ENCODE measurements at places on chromosomes 16 and 17.
A peak's percentile ranks its signal among the peaks of the same experiment; 100 is the strongest.

GRCh38 chr16:25279491-25279890, 21.8 kb upstream of the ZKSCAN2 start:
- no peak for DNase-seq

GRCh38 chr17:3708366-3708765, 12.4 kb upstream of the P2RX5 start:
- DNase-seq = no peak

DNA sequence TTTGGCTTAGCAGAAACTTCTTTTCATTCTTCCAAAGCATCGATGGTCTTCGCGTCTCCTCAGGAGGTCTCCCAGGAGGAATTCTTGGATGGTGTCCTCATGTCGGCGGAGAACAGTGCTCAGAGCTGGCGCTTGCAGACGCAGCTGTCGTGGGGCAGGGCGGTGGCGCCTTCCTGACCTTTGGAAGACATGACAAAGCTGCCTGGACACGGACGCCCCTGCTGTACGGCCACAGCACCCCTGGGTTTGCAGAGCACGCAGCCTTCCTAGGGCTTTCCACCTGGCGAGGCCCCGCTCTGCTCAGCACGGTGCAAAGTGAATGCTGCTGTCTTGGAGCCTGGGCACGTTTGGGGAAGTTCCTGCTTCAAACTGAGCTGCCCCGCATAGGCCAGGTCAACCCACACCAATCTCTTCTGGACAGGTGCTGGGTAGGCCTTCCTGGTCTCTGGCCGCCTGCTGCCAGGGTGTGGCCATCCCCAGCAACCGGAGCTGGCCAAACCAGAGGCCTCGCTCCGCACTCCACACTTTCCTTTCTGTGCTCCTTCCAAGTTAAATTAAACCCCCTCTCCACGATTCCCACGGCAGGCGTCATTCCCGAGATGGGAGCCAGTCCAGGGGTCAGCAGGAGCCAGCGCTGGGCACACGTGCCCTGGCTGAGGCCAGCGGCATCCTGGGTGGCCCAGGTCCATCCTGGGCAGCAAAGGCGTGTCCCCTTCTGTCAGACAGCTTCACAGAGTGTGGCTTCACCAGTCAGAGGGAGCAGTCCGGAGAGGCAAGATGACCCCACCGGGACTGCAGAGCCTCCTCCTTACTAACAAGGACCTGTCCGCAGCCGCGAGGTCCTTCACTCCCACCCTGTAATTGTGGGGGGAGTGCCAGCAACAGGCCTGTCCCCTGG, 15.0 kb upstream of the KREMEN2 start:
- DNase-seq = no peak

GRCh38 chr17:37650419-37651003, 7.3 kb upstream of the DDX52 start:
- no peak for DNase-seq

DNA sequence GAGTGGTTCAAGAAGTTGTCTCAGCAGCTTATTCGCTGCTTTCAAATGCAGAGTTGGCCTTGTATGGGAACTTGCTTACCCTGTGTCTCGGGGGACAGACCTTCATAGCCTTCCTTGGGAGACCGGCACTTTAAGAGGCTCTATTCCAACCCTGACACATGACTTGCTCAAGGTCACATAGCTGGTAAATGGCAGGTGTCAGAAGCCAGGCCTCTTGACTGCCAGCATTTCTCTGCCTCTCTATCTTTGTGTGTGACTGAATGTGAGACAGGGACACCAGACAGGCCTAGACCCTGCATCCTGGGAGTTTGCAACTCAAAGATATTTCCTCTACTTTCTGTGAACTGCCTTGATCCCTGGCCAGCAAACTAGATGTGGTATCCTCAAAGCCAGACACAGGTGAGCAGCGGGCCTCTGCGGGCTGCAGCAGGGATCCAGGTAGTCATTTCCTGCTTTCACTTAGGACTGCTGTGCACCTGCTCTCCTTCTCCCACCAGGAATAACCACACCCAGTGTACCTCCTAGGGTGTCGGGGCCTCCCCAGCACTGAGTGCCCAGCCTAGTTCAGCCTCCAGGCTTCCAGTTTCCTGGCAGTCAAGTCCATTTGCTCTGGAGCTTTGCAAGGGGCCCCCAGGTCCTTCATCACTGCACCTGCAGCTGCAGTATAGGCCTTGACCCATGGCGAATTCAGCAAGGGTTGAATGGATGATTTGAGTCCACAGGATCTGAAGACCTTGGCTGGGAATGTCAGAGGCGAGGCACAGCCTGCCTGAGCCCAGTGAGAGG, 116.6 kb upstream of the TNRC6C start:
- DNase-seq = no peak

GRCh38 chr17:7573324-7574080, 5.9 kb upstream of the CD68 start:
- DNase-seq = peak; percentile 78

GRCh38 chr17:41444640-41445039, 3.9 kb upstream of the KRT38 start:
- DNase-seq = no peak

DNA sequence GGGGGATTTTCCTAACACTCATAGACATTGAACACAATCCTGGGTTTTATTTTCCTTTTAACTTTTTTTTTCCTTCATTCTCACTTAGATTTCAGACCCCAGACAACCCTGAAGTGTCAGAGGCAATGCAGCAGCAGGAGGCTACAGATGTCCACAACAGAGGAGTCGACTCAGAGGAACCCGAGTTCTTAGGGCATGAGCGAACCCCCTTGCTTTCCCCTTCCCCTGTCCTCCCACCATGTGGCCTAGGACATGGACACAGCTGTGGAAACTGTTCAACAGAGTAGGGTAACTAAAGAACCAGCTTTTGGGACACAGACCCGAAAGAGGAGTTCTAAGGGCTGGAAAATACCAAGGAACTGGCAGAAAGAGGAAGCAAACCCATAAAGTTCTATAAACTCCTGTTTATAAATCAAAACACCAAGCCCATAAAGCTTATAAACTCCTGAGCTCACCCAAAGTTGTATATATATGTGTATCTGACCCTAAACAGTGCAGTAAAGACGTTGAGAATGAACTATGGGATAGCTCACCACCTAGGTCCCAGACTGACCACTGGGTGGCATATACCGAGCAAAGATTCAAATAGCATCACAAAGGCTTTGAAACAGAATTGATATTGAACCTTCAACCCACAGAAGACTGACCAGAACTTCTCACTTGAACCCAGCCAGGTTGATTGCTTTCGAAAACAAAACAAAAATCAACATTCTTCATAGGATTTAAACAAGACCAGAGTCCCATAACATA, 33.9 kb downstream of the CMTM4 start:
- peak; percentile 3 for DNase-seq

- no peak for DNase-seq
These were observed 3.0 kb downstream of the HSPB9 start for GRCh38 chr17:42125565-42125964.

DNA sequence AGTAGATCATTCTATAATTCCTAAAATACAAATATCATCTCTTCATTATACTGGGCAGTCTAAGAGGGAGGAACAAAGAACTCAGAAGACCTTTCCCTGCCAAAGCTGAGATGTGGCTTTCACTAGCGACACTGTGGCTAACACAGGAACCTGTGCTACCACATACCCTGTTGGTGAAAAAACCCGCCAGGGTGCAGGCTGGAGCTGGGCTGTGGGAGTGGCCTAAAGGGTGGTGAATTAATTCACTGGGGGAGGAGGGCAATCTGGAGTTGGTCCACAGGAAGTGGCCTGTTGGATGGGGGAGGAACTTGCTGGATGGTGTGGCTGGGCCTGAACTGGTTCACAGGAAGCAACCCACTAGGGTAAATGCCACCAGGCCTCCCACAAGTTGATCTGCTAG, 7.4 kb downstream of the ZNF594 start:
- DNase-seq = no peak

GRCh38 chr17:66715745-66716156, 119.2 kb upstream of the CACNG5 start:
- DNase-seq = no peak

DNA sequence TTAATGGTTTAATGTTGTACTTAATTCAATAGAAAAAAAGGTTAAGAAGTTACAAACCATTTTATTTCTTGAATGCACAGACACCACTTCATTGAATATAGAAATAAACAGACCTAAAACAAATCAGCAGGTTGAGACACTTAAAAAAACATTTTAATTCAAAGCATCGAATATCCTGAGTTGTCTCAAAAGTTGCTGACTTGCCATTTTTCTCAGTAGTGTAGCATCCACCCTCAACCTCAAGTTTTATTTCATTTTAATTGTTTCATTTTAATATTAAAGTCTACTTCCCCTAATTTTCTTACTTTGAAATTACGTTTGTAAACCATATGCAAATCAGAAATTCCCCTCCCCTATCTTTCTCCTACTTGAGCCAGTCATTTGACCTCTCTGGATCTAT, 5.8 kb upstream of the MED13 start:
- no peak for DNase-seq

- DNase-seq = no peak
These were observed 306.3 kb downstream of the SOX9 start for GRCh38 chr17:72426948-72427760.

- no peak for DNase-seq
These were observed 4.1 kb downstream of the INPP5K start for GRCh38 chr17:1512351-1512750.

DNA sequence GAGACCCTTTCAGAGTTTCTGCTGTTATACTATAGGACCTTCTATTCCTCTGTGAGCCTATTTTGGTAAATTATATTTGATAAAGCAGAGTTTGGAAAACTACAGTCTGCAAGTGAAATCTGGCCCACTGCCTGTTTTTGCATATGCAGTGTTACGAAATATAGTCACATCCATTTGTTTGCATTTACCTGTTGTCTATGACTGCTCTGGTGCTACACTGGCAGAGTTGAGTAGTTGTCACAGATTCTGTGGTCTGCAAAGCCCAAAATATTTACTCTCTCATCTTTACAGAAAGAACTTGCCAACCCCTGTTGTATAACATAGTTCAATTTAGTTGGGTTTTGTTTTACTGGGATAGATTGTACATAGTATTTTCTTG, 42.3 kb downstream of the TNRC6A start:
- DNase-seq = no peak

GRCh38 chr17:61152898-61153297, 246.7 kb upstream of the TBX2 start:
- DNase-seq = no peak

DNA sequence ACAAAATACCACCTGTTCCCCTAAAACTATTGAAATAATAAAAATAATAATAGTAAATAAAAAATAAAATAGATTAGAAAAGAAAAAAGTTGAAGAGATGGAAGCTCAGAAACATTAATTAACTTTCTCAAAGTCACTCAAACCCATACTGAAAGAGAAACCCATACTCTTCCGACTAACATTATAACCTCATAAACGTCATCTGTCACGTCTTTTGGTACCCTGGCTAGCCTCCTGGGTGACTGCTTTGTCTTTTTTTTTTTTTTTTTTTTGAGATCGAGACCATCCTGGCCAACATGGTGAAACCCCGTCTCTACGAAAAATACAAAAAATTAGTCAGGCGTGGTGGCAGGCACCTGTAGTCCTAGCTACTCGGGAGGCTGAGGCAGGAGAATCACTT, 7.6 kb downstream of the SLFN12L start:
- DNase-seq = no peak

DNA sequence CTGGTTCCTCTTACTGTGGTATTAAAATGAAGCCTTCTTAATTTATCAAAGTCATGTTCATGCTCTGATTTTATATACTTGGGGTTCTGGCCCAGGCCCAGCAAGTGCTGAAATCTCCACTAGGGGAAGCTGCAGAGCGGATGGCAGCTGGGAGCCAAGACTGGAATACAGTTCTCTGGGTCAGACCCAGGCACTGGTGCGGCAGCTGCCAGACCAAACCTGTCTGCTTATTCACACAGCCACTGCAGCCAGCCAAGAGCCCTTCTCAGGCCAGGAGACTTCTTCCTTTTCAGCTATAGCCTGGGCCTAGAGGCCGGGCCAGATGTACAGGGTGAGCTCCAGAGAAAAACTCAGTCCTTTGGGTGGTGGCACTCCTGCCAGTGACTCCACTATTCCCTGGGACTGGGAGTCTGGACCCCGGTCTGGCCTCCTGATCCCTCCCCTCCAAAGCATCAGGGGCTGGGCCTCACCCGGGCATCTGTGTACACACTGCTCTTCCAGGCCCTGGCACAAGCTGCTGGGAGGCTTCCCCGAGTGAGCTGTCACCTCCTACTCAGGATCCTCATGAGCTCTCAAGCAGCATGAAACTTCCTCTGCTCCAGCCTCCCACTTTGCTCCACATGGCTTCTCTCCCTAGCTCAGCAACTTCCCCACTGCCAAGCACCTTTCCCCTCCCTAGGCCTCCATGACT, 24.4 kb downstream of the ATP6V0D1 start:
- DNase-seq = no peak

DNA sequence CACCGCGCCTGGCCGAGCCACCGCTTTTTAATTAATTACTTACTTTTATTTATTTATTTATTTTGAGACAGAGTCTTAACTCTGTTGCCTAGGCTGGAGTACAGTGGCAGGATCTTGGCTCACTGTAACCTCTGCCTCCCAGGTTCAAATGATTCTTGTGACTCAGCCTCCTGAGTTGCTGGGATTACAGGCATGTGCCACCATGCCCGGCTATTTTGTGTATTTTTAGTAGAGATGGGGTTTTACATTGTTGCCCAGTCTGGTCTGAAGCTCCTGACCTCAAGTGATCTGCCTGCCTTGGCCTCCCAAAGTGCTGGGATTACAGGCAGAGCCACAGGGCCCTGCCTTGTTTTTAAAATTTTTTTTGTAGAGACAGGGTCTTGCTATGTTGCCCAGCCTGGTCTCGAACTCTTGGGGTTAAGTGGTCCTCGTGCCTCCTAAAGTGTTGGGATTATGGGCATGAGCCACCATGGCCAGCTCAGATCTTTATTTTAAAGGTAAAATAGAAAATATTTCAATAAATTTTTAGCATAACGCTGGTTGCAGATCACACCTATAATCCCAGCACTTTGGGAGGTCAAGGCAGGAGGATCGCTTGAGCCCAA, 18.3 kb upstream of the NUDT16L1 start:
- no peak for DNase-seq

DNA sequence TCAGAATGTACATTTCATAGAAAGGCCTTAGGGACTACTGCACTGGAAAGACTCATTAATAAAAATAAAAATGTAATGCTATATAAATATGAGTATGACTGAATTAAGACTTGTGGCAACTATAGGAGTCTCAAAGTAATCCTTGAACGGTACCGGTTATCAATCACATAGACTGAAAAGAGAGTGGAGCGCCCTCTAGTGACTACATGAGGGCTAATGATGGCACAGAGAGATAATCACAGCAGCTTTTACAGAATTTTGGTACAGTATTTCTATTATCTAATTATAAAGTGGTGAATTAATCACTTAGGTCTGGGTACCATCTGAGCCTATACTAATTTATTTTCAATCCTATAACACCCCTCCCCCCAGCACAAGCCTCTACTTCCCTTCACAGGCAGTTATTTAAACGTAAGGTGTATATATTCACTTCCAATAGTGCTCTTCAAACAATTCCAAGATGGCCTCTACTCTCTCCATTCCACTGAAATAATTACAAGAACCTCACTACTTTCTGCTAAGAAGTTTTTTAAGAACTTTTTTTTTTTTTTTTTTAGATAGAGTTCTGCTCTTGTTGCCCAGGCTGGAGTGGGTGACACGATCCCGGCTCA, 40.7 kb upstream of the ANKFY1 start:
- no peak for DNase-seq

- peak; percentile 56 for DNase-seq
These were observed at the start of gene BTBD17 for GRCh38 chr17:74361230-74362068. Gene BTBD17 (minus strand): TSS chr17:74361868. CDS start chr17:74361819, 49 bp downstream.

- no peak for DNase-seq
These were observed 1.6 kb upstream of the FBF1 start for GRCh38 chr17:75942473-75942872.

- DNase-seq = no peak
These were observed 112.6 kb downstream of the USP22 start for GRCh38 chr17:20930081-20930760.

GRCh38 chr17:48860034-48860433, 29.2 kb downstream of the CALCOCO2 start:
- no peak for DNase-seq

All from anterior cingulate cortex (tissue), 58 donors.